ENCODE measurements at places on chromosomes 4 and X.

GRCh38 chrX:115356369-115356768, 66.9 kb downstream of the LUZP4 start:
- no peak for DNase-seq

- DNase-seq = no peak
Measured at GRCh38 chrX:136138939-136139338, 8.4 kb upstream of the FHL1 start.

GRCh38 chr4:126267689-126268088, 952.9 kb downstream of the FAT4 start:
- DNase-seq = no peak

DNA sequence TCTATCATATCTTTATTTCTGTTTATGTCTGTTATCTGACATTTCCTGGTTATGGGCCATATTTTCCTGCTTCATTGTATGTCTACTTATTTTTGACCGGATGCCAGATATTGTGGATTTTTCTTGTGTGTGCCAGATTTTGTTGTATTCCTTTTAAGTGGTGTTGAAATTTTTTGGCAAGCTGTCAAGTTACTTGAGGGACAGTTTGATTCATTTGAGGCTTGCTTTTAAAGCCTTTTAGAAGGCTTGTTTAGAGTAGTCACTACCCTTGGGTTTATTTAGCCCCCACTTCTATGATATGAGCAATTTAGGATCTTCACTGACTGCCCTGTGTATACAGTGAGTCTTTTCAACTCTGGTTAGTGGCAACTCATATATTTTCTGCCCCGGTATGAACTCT, 29.2 kb upstream of the NPY2R start:
- DNase-seq = no peak

GRCh38 chr4:59039046-59039445, 1928.9 kb upstream of the IGFBP7 start:
- no peak for DNase-seq

DNA sequence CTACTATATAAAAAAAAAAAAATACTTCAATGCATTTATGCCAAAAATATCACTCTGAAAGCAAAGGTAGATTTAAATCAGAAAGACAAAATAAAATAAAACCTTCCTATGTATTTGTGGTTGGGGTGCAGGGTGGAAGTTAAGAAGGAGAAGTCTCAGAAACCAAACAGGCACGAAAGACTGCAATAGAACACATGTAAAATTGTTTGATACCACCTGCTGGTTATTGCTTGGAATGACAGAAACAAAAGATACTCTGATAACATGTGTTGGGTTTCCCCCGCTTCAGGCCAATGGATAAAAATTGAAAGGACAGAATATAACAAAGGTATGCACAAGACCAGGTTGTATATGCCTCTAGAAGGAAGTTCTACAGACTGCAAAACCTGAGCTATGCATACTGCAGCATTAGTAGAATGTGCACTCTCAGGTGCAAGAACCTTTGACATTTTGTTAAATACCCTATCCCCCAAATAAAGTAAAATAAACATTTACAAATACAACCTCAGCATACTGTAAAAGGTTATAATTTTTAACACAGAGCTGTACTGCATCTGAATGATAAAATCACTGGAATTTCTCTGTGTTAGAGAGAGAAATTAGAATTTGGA, 118.8 kb downstream of the GABRA2 start:
- no peak for DNase-seq

GRCh38 chrX:57595381-57595811, 3.6 kb downstream of the ZXDB start:
- DNase-seq = no peak

GRCh38 chr4:66376396-66376795, 706.1 kb upstream of the EPHA5 start:
- DNase-seq = no peak

DNA sequence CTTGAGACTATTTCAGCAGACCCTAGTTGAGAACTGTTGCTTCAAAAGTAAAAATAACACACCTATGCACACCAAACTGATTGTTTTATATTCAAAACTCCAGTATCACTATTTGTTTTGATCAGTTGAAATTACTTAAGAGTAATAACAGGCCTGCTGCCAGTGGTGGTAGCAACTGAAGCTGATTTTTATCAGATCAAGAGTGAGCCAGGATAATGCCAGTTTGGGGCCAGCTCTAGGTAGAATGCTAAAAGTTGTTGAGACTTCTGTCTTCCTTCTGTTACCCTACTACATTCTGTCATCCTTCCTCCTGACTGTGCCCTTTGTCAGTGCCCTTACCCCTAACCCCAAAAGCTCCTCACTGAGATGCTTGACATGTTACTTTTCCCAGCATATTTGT, 228.7 kb upstream of the SPRY1 start:
- DNase-seq = no peak

DNA sequence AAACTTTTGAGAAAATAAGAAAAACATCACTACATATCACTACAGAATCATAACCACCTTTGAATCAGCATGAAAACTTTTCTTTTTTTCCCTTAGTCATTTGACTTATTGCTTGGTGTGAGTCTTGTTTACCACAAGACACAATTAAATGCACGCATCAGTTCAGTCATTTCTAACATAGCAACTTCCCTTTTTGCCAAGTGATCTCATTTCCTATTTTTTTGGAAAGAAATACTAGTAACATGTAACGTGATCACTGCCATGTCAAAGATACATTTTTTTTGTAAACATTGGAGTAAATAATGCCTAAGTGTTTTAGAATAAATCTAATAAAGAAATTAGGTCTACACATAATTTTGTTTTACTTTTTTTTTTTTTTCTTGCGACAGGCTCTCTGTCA, 5.1 kb upstream of the CXCL8 start:
- DNase-seq = no peak

- DNase-seq = no peak
Measured at GRCh38 chr4:31104043-31104442, 383.9 kb downstream of the PCDH7 start.

DNA sequence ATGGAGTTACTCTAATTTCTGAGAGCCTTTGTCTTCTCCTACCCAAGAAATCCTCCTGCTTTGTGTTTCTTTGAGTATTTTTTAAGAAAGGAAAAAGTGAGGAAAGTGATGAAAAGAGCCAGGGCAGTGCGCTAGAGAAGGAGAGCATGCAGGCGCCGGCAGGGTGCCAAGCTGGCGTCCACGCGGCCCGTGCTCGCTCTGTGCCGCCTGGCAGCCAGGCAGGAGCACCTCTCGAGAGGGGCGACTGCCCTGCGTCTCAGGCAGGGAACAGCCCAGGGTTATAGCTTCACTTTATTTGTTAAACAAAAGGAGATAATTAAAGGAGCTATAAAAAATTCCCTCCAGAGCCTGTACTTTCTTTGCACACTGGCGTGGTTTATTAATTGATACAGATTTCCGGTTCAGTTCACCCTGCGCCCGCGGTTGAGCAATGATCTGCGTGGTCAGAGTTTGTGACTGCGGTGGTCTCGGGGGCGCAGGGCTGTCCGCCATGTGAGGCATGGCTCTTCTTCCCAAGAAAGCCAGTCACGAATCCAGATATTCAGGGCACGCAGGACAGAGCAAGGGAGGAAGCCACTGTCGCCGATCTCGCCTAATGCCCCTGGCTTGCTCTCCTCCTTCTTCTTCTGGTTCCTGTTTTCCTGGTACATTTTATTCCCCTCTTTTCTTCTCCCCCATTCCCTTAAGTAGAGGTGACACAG, 110.8 kb upstream of the PAQR3 start:
- no peak for DNase-seq

GRCh38 chr4:143225167-143225566, 40.5 kb downstream of the USP38 start:
- DNase-seq = no peak

DNA sequence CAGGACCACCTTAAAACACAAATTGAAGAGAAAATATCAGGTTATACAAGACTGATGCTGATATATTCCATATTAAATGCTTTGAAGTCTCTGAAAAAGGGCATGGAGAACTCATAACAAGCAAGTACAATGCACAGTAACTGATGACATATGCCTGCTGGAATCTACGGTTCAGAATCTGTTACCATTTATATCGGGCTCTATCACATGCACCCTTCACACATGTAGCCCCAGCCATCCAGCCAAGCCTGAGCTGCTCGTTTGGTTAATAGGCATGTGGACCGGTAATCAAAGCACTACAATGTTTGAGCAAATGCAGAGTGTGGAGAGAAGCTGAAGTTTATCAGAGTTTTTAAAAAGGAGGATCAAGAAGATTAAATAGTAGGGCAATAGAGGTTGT, 11.8 kb downstream of the COMMD8 start:
- no peak for DNase-seq

- DNase-seq = no peak
Measured at GRCh38 chr4:119585771-119586170, 42.8 kb downstream of the PDE5A start.

DNA sequence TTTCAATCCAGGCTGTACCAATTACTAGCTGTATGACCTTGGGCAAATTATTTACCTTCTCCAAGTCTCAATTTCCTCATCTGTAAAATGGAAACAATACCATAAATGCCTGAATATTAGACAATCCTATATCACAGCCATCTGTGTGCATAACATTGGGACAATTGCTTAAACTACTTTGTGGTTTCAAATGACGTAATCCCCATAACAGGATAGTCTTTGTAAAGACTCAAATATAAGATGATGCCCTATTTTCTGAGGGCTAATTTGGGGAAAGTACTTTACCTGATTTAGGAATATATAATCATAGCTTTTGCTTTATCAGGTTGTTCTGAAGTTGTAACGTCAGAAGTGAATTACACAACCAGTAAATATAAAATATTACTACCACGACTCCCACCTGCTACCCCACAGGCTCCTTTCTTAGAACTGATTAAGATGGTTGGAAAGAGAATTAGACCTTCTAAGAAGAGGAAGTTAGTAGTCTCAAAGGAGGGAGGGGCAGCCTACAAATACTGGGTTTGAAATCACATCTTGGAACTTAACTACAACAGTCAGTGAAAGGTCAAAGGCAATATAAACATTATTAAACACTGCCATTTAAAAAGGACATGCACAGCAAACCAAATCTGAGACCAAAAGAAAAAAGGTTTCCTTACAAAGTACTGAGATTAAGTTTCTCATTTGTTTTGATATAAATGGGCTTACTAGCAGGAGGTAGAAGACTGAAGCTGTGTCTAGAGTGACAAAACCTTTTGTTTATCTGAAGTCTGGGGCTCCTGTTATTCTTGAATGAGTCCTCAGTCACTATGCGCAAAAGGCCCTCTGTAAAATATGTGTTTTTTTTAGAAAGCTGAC, 215.0 kb downstream of the SCFD2 start:
- DNase-seq = no peak

GRCh38 chrX:10326578-10326977, 169.8 kb downstream of the CLCN4 start:
- no peak for DNase-seq

DNA sequence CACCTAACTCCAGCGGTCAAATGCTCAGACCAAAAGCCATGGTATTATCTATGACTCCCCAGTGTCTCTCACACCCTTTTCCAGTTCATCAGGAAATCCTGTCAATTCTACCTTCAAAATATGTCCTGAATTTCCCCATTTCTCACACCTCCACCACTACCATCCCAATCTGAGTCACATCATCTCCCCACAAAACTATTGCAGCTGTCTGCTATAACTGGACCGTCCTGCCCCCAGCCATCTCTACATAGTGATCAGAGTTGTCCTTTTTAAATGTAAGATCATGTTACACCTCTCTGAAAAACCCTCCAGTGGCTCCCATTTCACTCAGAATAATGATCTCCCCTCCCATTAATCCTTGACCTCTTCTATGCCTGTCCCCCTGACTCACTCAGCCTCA, 6.8 kb upstream of the ODAPH start:
- no peak for DNase-seq

- DNase-seq = no peak
Measured at GRCh38 chrX:20139966-20140365, 1.7 kb downstream of the EIF1AX start.

DNA sequence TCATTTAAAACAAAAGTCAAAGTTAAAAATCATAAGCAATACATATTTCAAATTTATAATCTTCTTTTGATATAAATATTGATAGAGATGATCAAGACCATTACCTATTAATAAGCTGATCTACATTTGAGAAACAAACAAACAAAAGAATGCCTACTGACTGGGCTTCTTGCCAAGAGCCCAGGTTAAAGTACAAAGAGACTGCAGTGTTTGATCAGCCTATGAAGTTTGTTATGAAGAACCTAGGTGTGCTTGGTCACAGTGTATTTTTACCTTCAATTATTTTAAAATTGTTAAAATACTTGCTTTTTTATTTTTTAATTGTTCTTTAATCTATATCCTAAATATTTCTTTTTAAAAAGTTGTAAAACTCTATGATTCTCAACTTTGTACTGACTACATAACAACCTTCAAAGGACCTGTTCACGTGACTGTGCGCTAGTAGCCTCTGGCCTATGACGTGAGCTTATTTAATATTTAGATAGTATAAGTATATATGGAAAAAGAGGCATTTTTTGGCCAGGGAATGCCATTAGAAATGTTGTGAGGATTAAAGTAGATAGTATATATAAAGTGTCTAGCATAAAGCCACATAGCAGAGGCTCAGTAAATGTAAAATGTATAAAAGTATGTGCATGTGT, 11.4 kb upstream of the SLC39A8 start:
- no peak for DNase-seq

GRCh38 chr4:122827258-122827878, 737 bp downstream of the FGF2 start:
- no peak for DNase-seq

GRCh38 chr4:26331380-26331950, 10.7 kb downstream of the RBPJ start:
- DNase-seq = no peak

- DNase-seq = no peak
Measured at GRCh38 chr4:41586675-41587225, 48.8 kb downstream of the LIMCH1 start.

Measured in vagina (tissue), 2 donors.